NCI-H2081 treated with DMSO at 0.1 percent for 48 hours (cell line): ENCODE measurements at places on chromosomes 5 and 9.

DNA sequence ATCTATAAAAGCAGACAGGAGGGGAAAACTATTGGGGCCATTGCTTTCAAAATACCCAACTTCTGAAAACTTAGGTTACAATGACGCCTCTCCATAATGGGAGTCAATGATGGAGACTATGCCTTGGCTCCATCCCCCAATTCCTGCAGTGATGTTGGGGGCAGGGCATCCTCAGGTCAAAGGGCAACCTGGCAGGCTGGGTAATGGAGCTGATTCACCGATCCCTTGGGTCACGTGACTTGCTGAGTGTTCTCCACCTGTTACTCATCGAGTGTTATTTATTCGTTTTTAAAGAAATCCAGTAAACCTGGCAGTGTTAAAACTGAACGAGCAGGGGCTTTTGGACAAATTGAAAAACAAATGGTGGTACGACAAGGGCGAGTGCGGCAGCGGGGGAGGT, 244.4 kb downstream of the FAM114A2 start:
- no peak for DNase-seq

GRCh38 chr9:116182876-116183275, 29.3 kb downstream of the PAPPA start:
- DNase-seq = no peak

DNA sequence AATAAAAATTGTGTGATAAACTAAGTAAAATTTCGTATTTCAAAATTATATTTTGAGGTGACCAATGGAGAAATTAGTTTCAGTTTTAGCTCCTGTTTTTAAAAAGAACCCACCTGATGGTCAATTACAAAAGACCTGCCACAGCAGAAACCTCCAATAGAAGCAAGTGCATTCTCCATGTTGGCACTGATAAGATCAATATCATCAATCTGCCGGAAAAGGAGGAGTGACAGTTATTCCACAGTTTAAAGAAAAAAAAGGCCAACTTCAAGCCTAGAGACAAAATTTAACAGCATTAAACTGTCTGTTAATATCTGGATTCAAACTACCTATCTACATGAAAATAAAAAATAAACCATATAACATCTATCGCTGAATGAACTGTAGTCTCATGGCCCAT, 67.7 kb downstream of the SPTLC1 start:
- DNase-seq = no peak

DNA sequence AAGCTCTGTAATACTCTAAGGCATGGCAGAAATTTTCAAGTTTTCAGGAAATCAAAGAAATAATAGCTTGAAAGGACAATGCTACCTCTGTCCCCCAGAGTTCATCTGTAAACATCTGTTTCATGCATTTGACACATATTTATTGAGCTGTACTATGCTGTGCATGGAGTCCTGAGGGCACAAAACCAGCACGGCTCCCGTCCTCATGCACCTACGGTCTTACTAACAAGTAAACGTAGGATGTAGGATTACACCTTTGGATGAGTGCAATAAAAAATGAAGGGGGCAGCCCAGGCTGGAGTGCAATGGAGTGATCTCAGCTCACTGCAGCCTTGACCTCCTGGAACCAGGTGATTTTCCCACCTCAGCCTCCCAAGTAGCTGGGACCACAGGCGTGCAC, 81.9 kb downstream of the SPTLC1 start:
- DNase-seq = no peak

GRCh38 chr9:5800969-5801738, 31.8 kb downstream of the ERMP1 start:
- DNase-seq = no peak

GRCh38 chr5:74376187-74376586, 264.3 kb downstream of the ENC1 start:
- no peak for DNase-seq

GRCh38 chr5:133754575-133755169, 142.3 kb upstream of the FSTL4 start:
- DNase-seq = no peak

- no peak for DNase-seq
These were observed 165.5 kb downstream of the SYK start for GRCh38 chr9:90967145-90967538.

DNA sequence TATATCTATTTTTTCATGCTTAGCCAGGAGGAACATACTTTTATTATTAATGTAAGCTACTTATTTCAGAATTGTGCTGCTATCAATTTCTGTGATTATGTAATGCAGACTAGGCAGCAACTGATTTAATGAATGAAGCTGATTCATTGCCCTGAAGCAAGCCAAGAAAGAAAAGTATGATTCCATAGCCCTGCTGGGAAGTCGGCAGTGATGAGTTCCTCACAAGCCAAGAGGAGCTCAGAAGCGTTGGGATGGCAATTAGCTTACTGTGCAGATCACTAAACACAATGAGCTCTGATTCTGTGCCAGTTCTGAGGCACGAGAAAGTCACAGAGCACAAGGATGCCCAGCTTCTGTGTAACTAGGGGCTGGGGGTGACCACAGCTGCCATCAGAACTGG, 254.3 kb upstream of the KLF9 start:
- DNase-seq = no peak

DNA sequence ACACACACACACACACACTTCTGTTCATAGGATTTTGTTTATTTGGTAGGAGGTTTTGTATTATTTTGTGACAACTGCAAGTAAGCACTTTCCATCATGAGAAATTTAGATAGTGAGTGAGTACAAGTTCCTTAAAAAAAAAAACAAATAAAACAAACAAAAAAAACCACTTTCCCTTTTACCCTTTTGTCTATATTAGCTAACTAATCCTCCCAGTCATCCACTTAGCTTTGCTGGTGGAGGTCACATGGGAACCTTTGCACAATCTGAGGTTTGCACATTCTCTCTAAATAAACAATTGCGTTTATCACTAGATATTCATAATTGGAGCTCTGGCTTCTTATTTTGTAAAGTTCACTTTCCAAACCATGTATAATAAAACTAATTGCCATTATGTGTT, 6.8 kb downstream of the ITGA1 start:
- DNase-seq = no peak

- DNase-seq = no peak
These were observed 9.2 kb upstream of the DDX46 start for GRCh38 chr5:134749415-134749814.

- no peak for DNase-seq
These were observed 71.0 kb downstream of the UGCG start for GRCh38 chr9:111967621-111968020.

DNA sequence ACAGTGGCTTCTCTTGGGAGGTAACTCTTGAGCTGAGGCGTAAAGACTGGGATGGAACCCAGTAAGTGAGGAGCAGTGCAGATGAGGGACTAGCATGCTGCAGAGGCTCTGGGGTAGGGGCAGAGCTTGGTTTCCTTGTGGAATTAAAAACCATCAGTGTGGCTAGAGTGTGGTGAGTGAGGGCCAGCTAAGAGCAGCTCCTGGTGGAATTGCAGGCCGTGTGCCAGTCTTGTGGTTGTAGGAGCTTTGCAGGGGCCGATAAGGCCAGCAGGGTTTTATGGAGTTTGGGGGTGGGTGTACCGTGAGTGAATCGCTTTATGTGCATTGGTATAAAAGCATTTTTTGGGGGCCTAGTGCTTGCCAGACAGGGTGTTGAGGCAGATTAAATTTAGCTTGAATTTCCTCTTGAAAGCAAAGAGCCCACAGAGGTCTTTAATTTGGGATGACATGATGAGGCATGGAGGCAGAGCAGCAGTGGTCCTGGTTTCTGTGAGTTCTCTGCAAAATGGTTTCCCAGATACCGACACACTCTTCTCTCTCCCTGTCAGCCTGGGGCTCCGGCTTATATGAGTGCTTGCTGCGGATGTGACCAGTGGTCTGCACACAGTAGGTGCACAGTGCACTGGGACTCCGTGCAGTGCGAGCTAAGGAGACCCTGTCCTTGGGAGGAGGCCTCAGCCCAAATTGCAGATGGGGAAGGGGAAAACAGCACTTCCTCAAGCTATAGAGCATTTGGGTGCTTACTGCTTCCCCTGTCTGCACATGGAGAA, 176.4 kb upstream of the PITX1 start:
- DNase-seq = no peak

GRCh38 chr5:177591690-177592009, 353 bp upstream of the TMED9 start:
- DNase-seq = no peak

GRCh38 chr9:123697686-123698085, 232.2 kb downstream of the DENND1A start:
- DNase-seq = no peak

GRCh38 chr5:27130587-27130986, 92.2 kb upstream of the CDH9 start:
- no peak for DNase-seq

- DNase-seq = no peak
These were observed 372.6 kb downstream of the EBF1 start for GRCh38 chr5:158727136-158727535.

DNA sequence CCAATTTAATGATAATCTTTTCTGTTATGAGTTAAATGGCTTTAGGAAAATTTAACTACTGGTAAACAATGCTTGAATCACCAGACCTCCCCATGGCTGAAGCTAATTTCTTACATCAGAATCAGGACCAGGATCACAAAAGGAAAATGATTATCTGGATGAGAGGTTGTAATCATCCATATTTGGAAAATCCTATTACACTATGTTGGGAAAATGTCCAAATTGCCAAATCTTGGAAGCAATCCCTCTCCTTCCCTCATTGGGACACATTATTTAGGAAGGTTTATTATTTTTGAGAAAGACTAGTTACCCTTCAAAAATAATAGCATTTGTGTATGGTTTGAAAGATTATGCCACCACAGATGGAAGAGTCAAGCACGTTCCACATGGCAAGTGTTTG, 130.7 kb upstream of the MINAR2 start:
- DNase-seq = no peak

DNA sequence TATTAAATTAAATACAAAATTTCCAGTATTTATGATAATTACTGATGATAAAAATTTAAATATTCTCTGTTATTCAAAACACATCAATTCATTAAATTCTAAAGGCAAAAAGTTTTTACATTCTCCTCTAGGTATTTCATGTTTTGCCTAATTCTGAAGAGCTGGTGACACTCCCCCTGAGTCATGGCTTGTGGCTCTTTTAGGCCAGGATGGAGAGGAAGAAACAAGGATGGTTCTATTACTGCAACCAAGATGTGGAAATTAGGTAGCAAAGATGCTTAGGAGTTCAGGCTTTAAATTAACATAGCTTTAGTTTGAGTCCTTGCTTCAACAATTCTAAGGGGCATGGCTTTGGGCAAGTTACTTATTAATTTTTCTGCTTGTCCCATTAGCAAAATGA, 1295.8 kb downstream of the EFNA5 start:
- no peak for DNase-seq

GRCh38 chr9:81649475-81650240, 39.7 kb downstream of the TLE1 start:
- peak; percentile 59 for DNase-seq

DNA sequence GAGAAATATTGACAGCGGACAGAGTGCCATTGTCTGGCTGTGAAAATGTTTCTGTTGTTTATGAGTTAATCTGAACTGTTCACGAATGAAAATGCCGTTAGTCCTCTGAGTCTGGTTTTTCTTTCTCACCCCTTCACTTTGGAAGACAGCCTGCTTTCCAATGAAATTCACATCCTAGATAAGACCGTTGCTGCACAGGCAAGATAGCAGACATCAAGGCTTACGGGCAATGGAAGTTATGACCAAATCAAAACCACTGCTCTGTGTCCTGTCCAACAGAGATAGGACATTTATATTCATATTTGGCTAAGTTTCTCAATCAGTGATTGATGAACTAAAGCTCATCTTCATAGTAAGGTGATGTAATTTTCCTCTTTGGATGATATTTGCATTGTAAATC, 180.0 kb upstream of the DMAC1 start:
- no peak for DNase-seq

- DNase-seq = no peak
These were observed 1.5 kb downstream of the DNAJC21 start for GRCh38 chr5:34930870-34931269.
